Forelimb muscle (tissue), 1 donor: ENCODE measurements at places on chromosomes 13 and 19. TPM values are rescaled to one million over a fixed set of nuclear protein-coding genes. Genes with fewer than 3 reads are reported as not detected.

DNA sequence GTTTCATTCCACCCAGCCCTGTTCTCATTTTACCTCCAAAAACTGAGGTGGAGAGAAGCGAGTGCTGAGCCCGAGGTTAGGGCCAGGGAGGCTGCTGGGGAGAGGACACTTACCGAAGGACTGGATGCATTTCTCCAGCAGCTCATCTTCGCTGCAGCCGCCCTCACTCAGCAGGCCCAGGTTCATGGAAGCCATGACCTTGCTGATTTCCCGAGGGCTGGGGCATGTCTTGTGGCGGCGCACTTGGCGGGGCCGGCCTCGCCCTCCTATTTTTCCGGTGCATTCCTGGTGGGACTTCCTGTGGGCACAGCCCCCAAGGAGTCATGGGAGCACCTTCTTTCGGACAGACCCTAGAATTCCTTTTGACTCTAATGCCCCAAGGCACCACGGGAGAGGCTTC lies 4.2 kb downstream of the RASGRP4 start:
- DNase-seq: no peak

- DNase-seq: no peak
Observed at GRCh38 chr13:48853728-48854102, 122.0 kb upstream of the FNDC3A start.

- no peak for DNase-seq
Observed at GRCh38 chr13:99528547-99528946, 27.3 kb downstream of the TM9SF2 start.

The MISP3 gene
- 0.65 TPM for polyA plus RNA-seq

The SIGLEC10 gene
- polyA plus RNA-seq: 0.92 TPM

The STOML3 gene
- polyA plus RNA-seq: not detected

DNA sequence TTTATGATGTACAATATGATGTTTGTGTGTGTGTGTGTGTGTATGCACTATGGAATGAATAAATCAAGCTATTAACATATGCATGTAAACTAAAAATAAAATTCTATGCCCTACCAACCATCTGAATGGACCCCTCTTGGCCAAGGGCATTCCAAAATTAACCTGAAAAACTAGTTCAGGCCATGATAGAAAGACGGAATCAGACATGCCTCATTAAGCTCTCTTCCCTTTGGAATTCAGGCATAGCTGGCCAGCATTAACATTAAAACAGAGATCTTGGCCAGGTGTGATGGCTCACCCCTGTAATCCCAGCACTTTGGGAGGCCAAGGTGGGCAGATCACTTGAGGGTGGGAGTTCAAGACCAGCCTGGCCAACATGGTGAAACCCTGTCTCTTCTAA lies 18.3 kb upstream of the SLC1A6 start:
- no peak for DNase-seq

The PEX11G gene
- polyA plus RNA-seq: 2.3 TPM

- DNase-seq: no peak
Observed at GRCh38 chr19:29587059-29587458, 19.0 kb upstream of the POP4 start.

DNA sequence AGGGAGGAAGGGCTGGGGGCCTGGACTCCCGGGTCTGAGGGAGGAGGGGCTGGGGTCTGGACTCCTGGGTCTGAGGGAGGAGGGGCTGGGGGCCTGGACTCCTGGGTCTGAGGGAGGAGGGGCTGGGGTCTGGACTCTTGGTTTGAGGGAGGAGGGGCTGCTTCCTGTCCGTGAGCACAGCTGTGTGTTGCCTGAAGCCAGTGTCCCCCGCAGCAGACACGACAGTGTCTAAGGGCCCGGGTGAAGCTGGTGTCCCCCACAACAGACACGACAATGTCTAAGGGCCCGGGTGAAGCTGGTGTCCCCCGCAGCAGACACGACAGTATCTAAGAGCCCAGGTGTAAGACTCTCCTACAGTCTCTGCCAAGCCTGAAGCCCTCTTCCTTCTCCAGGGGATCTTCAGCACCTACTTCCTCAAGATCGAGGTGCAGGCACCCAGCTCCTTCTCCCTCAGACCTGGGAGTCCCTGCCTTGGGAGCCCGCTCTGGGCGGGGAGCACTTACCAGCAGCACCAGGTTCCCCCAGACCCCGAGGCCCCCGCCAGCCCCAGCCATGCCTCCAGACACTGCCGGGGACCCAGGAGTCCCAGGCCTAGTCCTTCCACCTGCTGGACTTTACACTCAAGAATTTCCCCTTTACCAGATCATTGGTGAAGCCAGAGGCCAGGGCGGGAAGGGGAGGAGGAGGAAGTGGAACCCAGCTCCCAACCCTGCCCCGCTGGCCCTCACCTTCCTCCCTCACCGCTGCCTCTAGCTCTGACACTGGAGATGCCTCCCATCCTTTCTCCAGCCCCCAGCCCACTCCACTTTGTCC lies at the start of gene PTPRH:
Gene PTPRH (minus strand): TSS at position 622 of the 813 bp plus-strand sequence. CDS start 68 bp downstream, at position 554.
- DNase-seq: no peak

DNA sequence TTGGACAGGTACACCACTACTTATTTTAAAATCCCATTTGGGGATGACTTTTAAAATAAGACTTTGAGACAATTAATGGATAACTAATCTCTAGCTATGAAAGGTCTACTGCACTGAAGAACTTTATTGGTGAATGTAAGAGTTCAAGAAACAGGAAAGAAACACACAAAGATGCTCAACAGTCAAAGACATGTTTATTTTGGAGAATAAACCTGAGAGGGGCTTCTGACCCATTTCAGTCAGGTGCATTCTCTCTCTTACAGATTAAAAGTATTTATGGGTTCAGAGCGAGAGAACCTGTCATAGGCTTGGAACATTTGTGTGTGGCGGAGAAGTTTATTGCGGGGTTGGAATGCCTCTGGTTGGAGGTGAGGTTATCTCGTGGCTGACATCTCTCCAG lies 94.3 kb upstream of the USP29 start:
- DNase-seq: no peak

DNA sequence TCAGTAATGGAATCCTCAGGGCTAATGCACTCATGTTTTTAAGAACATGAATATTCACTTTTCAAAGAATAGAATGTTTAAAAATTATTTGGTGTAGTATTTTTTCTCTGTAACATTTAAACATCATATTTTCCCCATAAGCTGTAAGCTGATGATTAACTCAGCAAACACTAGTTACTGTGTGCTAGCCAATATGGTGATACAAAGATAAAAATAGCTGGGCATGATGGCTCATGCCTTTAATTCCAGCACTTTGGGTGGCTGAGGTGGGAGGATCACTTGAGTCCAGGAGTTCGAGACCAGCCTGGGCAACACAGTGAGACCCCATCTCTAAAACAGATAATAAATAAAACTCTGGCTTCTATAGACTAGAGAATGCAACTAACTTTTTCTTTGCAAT lies 13.2 kb downstream of the RNF17 start:
- no peak for DNase-seq

GRCh38 chr13:32047088-32047487 lies 15.5 kb downstream of the FRY start:
- no peak for DNase-seq

DNA sequence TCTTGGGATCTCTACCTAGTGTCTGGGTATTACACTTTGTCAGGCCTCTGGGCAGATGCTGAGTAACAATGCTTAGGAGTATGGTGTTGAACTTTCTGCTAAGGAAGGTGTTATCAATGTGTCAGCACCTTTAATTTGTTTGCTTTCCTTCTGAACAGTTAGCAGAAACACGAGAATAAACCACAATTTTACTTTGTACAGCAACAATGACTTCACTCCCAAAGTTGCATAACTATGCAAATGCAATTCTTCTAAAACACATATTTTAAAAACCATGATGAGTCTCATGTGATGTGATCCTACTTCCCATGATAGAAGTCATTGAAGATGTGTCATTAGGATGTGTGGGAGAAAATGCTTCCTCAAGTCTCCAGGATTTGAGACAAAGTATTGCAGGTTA lies 155.0 kb downstream of the POSTN start:
- no peak for DNase-seq

GRCh38 chr13:44474122-44474910 lies 100.7 kb downstream of the SERP2 start:
- no peak for DNase-seq

- DNase-seq: no peak
Observed at GRCh38 chr13:99265162-99265800, 7.1 kb upstream of the GPR18 start.

GRCh38 chr19:41702171-41702651 lies 6.2 kb upstream of the CEACAM5 start:
- DNase-seq: no peak

The C1QTNF9B gene
- polyA plus RNA-seq: 2.0 TPM

DNA sequence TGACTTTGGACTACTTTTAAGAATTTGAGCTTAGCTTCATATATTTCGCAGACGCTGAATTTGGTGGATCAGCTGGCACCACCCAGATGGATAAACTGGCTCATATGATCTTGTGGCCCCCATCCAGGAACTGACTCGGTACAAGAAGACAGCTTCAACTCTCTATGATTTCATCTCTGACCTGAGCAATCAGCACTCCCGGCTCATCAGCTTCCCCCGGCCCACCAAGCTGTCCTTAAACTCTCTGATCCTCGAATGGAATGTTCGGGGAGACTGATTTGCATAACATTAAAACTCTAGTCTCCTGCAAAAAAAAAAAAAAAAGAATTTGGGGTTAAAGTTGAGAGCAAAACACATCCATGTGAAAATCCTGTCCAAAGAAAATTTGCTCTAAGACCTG lies 71.4 kb upstream of the IRS2 start:
- no peak for DNase-seq

DNA sequence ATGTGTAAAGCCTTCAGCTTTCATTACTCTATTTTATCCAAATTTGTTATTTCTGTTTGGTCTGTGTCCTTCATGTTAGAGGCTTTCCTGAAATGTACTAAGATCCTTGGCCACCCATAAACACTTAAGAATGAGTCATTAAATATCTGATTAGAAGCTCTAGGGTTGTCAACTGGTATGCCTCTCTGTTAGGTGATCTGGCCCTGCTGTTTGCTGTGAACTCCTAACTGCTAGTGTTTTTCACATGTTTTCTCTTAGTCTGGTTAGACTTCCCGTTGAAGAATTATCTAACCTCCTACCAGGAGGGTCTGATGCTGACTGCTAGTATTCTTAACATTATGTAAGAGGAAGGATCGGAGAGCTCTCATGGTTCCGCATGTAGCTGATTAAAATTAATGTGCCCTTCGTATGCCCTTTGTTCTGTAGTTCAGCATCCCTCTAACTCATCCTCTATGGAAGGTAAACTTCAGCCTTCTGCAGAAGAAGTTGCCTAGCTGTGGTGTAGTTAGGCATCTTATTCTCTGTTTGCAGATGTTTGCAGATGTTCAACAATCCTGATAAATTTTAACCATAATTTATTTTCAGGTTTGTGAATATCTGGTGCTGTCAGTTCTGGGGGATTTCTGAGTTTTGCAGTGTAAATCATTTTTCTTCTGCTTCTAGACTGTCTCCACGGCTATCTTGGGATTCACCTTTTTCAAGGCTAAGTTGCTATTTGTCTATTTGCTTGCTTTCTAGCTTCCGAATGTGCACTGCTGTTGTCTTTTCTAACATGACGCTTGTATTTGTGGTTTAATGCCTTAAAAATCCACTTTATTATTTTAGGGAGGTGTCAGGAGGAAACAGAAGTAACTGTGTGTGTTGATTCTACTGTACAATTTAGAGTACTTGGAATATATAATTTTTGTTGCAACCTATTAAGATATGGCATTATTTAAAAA lies 207.2 kb upstream of the SPRY2 start:
- no peak for DNase-seq

DNA sequence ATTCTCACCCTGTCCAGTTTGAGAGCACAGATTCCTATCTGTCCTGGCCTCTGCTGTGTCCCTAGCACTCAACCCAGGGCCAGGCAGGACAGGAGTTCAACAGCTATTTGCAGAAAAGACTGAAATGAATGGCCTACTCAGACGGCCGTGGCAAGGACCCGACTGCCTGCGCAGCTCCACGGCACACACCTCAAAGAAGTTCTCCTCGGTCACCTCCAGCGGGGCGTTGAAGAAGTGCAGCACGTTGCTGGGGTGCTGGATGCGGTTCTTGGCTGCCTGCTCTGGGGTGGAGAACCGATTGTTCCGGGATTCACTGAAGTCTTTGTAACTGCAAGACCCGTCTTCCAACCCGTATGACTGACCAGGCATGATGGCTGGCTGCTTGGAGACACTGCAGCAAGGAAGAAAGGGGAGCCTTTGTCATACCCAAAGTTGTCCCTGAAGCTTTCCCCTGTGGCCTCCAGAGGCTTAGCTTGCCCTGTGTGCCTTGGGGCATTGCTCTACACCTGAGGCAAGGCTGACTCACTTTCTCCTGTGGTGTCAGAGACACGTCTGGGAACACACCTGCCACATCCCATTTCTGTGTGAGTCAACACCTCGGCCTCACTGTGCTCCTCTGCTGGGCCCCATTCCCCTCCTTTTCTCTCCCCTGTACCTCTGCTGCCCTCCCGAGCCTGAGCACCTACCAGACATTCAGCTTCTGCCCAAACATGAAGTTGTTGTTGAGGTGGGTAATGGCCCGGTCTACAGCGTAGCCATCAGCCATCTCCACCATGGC lies 6.8 kb upstream of the ECH1 start:
- no peak for DNase-seq

The SMIM24 gene
- polyA plus RNA-seq: 0.22 TPM

DNA sequence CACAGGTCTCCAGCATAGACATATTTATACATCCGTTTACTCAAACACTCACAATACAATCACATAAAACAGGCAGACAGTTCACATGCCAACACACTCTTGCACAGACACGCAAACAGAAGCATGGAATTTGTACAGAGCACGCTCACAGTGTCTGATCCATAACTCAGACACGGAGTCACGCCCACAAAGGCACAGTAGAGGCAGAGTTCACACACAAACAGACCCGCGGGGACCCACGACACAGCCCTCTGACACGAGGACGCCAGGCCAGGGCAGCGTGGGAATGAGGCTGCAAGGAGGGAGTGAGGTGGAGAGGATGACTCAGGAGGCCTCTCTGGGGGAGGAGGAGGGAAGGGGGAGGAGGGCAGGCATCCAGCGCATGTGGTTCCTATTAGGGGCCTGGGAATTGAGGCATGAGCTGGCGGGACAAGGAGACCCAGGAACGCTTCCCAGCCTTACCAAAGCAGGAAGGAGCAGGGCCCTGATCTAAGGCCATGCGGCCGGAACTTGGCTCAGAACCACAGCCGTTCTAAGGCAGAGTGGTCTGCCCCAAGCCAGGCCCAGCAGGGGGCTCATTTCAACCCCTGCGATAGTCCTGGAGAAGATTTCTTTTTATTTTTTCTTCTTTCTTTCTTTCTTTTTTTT lies 9.1 kb upstream of the OLFM2 start:
- DNase-seq: peak; percentile 90

DNA sequence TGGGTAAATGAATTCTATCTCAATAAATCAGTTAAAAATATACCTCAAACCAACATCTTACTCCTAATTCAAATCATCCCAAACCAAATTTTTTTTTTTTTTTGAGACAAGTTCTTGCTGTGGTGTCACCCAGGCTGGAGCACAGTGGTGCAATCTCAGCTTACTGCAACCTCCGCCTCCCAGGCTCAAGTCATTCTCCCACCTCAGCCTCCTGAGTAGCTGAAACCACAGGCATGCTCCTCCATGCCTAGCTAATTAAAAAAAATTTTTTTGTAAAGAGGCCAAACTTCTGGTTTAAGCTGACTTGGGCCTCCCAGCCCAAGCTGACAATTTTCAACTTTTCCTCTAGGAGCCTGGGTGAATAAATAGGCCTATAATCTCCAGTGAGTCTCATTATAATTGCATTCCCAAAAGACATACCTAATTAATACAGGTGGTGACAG lies 22.1 kb upstream of the OLFM2 start:
- no peak for DNase-seq
